ENCODE measurements at places on chromosomes 4 and X.

GRCh38 chr4:81211956-81212355, 3.1 kb downstream of the PRKG2 start:
- DNase-seq = no peak

- no peak for DNase-seq
Observed at GRCh38 chr4:14865804-14866203, 136.5 kb upstream of the CPEB2 start.

GRCh38 chr4:629636-629914, 4.2 kb downstream of the PDE6B start:
- no peak for DNase-seq

DNA sequence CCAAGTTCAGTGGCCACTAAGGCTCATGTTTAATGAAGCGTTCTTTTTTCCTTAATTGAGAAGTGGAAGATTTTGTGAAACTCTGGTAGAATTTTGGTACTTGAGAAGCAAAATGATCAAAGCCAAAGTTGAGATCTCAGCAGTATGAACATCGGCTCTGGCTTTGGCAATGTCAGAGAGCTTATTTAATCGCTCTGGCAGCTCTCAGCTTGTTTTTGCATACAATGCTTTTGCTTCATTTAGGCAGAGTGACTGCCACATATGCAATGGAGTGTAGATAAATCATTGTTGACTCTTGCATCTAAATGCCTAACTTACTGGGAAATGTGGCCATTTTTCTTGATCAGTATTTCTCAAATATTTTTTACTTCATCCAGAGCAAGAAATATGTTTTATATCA, 135.7 kb downstream of the AASDH start:
- no peak for DNase-seq

DNA sequence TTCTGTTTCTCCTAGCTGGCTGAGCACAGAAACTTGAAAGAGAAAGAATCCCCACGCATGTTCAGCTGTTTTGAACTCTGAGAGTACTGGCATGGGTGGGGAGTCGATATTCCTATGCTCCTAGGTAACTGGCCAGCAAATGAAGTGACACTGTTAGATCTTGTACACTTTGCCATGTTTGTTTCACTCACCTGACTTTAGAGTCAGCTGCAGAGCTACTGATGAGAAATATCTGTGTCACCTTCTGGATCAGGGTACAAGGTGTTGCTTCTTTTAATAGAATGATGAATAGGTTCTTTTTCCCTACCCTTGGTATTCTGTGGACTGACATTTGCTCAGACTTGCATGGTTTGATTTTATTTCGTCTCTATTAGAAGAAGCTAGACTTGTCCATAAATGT, 28.3 kb downstream of the OCRL start:
- DNase-seq = no peak

DNA sequence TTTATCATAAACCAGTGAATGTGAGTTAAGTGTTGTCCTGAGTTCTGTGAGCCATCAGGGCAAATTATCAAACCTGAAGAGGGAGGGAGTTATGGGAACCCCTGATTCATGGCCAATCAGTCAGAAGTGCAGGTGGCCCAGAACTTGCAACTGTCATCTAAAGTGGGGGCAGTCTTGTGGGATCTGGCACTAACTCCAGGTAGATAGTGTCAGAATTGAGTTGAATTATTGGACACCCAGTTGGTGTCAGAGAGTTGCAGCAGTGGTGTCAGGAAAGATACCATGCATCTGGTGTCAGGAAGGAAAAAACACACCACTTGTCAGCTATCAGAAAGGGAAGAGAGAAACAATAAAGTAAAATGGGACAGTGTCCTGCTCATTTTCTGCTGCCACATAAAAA, 8.4 kb downstream of the CORIN start:
- DNase-seq = no peak

DNA sequence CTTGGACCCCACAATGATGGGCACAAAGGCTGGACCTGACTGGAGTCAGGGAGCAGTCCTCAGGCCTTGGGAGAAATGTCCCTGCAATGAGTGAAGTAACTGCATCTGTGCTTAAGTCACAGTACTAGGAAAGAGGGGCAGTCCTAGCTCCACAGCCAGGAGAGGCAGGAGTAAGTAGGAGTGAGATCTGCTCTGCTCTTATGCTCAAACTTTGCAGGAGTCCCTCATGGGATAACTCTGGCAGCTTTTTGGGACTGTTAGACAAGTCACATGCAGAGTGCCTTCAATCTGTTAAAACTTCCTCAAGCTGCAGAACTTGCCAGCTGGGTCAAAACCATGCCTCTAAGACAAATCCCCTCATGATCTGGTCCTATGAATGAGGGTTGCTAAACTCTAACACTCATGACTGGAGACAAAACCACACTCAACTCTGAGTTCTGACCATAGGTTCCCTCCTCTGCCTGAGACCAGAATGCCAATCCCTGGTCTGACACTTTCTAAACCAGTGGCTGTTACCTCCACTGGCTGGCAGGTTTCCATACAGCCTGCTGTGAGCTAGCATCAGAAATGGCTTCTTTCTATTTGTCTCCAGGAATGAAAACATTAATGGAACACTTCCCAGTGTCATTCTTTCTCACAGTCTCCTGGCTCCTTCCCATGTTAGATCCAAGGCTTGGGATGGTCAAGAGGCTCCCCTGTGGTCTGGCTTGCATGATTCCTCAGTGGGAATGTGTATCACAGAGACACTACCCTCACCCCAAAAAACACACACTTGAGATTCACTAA, 819.3 kb downstream of the PCDH7 start:
- DNase-seq = no peak

GRCh38 chr4:119242417-119242816, 29.9 kb downstream of the USP53 start:
- DNase-seq = no peak

DNA sequence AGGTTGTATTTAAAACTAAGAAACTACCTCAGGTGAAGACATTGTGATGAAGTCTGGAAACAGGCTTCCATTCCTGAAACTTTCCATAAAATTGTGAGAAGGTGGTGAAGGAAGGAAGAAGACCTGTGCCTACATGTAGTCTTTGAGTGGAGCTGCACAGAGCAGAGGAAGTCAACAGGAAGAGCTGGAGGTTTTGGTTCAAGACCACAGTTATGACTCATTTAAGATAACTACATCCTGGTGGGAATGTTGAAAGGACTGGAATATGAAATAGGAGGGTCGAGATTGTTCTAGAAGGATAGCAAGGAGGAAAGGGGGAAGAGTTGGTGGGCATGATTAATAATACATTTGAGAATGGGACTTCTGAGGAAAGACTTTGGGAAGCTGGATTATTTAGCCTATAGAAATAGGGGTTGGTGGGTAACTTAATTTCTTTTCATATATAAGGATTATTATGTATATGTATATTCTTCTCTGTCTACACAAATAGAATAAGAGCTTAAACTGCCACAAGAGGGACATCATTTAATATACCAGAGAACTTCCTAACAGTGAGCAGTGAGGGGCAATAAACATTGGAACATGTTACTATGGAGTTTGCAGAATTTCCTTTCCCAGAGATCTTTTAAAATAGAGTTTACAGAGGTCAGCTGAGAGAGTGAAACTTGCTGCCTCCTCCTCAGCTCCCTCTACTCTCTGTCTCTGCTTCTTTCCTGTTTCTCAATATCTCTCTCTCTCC, 23.5 kb downstream of the AWAT2 start:
- DNase-seq = no peak

GRCh38 chr4:87516683-87517082, 12.5 kb downstream of the SPARCL1 start:
- DNase-seq = no peak

DNA sequence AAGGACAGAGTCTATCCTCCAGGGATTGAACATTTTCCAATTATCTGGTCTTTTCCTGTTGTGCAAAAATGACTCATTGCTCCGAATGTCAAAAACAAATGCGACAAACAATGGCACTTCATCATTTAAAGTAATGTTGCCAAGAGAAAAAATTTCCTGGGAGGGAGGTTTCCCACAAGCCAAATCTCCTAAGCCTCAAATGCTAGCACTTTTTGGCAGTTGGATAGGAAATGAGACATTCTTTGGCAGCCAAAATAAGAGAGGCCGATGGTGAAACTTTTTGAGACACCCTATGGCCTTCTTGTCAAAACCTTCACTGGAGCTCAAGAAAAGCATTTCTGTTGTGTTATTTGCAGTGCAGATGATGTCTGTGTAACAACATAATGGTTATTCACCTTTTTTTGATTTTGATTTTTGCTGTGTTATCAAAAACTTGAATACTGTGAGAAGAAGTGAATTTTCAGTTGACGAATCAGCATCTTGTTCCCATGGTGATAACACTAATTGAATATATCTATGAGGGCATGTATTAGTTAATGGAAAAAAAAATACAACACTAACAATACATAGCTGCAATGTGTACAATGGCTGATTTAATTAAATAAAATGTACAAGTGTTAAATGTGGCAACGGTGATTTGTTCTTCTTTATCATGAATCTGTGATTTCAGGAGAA, 333.8 kb downstream of the ANK2 start:
- DNase-seq = peak; percentile 61

- DNase-seq = no peak
Observed at GRCh38 chr4:75056277-75056676, 123.4 kb downstream of the PARM1 start.

- DNase-seq = no peak
Observed at GRCh38 chrX:20015422-20015821, 24.6 kb upstream of the BCLAF3 start.

- no peak for DNase-seq
Observed at GRCh38 chr4:169976951-169977350, 49.2 kb downstream of the MFAP3L start.

DNA sequence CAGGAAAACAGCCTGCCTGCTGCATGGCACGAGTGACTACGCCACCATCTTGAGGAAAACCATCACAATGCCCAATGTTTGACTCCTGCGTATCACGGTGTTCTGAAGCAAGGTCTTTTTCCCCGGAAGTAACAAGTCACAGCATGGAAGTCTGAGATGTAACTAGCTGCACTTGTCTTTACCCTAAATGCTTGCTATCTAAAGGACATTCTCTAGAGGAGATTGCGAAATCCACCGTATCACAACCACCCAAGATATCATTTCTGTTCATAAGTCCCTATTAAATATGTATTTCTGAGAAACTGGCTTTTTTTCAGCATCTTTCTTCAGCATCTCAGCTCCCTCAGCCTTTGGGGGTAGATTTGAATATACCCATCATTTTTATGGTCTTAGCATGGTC, 1565.1 kb downstream of the ARAP2 start:
- no peak for DNase-seq

DNA sequence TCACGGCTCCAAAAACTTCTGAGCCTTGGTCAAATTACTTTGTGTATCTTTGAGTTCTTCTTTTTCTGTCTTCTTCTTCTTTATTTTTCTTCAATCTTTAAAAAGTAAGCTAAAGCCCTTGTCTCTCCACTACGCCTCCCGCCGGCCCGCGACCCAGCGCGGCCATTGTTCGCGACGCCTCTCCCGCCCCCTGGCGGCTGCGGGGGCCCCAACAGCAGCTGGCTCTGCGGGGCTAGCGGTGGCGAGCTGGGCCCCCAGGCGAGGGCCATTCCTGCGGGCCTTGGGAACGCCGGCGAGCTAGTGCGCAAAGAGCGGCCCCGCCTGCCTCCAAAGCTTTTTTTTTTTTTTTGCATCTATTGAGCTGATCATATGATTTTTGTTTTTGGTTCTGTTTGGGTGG, 119.1 kb downstream of the TGIF2LX start:
- no peak for DNase-seq

DNA sequence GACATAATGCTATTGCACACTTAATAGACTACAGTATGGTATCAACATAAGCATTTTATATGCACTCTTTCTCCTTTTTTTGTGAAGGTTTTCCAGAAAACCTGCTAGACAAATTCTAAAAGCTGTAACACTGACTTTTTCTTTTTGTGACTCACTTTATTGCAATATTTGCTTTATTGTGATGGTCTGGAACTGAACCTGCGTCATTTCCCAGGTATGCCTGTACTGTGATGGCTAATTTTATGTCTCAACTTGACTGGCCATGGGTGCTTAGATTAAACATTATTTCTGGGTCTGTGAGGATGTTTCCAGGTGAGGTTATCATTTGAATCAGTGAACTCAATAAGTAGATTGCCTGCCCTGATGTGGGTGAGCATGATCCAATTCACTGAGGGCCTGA, 35.5 kb upstream of the LAMP2 start:
- no peak for DNase-seq

DNA sequence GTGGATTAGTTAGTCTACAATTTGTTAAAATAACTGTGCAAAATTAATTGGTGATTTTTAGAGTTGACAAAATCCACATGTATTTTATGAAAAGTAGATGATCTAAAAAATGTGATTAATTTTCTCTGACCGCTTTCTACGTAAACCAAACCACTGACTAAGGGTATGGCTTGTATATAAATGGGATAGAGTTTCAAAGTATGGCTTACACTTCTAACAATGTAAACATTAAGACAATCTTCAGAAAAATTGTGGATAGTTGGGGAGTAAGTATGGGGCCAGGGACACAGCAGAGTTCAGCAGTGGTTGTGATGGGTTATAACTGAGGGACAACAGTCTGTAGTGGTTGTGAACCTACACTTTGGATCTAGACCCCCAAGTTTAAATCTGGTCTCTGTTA, 39.8 kb downstream of the GABRA4 start:
- DNase-seq = no peak

DNA sequence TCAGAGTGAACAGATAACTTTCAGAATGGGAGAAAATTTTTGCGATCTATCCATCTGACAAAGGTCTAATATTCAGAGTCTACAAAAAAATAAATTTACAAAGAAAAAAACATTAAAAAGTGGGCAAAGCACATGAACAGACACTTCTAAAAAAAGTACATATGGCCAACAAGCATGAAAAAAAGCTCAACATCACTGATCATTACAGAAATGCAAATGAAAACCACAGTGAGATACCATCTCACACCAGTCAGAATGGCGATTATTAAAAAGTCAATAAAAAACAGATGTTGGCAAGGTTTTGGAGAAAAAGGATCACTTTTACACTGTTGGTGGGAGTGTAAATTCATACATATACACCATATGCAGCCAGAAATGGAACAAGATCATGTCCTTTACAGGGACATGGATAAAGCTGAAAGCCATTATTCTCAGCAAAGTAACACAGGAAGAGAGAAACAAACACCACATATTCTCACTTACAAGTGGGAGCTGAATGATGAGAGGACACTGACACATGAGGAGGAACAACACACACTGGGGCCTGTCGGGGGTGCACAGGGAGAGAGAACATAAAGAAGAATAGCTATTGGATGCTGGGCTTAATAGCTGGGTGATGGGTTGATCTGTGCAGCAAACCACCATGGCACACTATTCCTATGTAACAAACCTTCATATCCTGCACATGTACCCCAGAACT, 41.6 kb upstream of the ITM2A start:
- DNase-seq = no peak

GRCh38 chrX:122943918-122944317, 240.2 kb upstream of the GRIA3 start:
- DNase-seq = no peak

- no peak for DNase-seq
Observed at GRCh38 chrX:132751063-132751690, 207.3 kb downstream of the HS6ST2 start.

DNA sequence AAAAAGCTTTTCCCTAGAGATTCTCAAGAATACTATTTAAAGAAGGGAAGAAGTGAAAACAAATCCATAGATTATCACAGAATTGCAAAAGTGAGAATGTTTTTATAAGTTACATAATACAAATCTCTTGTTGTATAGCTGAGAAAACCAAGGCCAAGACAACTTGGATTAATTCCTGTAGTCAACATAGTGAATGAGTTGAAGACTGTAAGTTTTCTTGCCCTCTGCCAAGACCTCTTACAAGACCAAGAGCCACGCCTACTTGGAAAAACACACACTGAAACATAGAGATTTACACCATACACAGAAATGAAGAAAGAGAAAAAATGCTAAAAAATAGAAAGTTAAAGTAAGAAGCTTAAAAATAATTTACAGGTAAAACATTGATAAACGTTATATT, 2024.0 kb downstream of the PCDH7 start:
- DNase-seq = no peak
